ENCODE measurements at places on chromosomes 16 and 17.

DNA sequence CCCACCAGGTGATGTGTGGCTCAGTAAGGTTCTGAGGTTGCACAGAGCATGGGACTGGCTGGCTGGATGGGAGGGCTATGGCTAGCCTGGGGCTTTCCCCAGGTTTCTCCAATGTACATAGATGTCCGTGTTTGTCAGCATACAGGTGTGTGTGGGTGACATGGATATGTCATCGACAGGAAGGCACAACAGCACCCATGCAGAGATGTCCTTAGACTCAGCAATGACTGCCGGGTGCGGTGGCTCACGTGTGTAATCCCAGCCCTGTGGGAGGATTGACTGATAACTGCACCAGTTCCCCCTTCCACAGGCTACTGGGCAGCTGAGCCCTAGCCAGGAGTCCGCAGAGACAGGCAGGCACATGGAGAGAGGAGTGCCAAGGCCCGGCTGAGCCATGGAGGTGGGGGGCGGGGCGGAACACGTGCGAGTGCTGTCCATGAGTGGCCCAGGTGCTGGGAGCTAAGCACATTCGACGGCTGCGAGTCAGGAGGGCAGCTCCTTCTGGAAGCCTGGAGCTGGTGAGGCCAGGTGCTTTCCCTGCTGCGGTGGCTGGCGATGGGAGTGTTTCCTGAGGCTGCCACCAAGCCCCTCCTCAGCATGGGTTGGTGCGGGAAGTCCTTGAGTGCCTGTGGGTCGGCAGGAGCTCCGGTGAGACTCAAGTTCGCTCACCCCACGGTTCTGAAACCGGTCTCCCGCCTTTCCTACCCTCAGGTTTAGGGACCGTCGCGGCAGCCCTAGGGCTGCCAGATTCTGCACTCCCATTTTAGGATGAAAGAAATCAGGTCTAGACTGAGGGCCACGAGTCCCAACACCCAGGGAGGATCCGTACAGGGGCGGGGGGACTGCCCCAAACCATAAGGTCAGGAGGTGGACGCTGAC lies 858 bp upstream of the ASPSCR1 start:
- DNase-seq, result no peak

DNA sequence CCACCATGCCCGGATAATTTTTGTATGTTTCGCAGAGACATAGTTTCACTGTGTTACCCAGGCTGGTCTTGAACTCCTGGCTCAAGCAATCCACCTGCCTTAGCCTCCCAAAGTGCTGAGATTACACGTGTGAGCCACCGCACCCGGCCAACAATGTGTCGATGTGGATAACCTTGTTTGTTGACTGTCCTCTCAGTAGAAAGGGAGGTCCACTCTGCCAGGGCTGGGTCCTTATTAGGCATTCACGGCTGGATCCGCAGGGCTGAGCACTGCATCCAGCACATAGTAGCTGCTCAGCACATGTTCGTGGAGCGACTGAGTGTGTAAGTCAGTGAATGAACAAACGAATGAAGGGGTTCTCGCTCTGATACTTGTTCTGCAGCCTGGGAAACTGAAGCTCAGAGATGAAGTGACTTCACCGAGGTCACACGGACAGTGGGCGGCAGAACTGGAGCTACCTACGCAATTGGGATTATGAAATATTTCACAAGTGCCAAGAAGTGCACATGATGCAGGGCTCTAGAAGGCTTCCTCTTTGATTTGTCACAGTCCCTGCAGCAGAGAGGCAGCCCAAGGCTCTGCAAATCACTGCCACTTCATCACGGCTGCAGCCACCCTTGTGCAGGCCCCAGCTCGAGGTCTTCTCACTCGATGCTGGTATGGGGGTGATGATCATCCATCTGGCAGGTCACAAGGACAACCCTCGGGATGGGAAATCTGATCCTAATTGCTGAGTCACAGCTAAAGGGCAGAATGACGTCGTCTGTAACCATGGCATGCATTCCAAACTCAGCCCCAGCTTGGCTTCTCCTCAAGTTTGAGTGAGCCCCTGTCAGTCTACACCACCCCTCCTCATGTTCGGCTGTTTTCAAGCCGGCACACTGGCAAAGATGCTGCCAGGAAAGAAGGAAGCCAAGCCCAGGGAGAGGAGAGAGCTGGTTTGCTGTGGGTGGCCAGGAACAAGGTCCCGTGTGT lies 28.0 kb upstream of the SNN start:
- peak; percentile 97 for DNase-seq

GRCh38 chr17:58174871-58175270 lies 8.1 kb downstream of the OR4D2 start:
- no peak for DNase-seq

- DNase-seq, result no peak
Measured at GRCh38 chr17:76598004-76598439, 12.4 kb upstream of the ST6GALNAC2 start.

DNA sequence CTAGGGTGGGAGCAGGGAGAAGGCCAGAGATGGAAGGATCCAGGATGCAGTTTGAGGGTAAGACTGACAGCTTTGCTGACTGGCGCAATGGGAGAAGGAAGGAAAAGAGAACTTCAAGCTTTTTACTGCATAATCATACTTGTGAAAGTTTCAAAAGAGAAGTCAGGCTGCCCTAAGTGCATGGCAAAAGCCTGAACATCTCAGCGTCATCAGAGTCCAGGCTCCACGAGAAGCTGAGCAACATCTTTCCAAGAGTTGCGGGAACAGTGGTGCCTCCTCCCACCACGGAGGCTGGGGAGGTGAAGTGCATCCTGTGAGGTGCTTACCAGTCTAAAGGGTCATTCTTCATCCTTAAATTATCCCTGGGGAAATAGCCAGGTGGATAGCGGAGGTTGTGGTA lies 26.9 kb upstream of the SLC38A8 start:
- no peak for DNase-seq

- peak; percentile 91 for DNase-seq
Measured at GRCh38 chr17:17921192-17922069, 50.8 kb downstream of the TOM1L2 start.

- no peak for DNase-seq
Measured at GRCh38 chr17:79048826-79049755, 25.1 kb downstream of the C1QTNF1 start.

DNA sequence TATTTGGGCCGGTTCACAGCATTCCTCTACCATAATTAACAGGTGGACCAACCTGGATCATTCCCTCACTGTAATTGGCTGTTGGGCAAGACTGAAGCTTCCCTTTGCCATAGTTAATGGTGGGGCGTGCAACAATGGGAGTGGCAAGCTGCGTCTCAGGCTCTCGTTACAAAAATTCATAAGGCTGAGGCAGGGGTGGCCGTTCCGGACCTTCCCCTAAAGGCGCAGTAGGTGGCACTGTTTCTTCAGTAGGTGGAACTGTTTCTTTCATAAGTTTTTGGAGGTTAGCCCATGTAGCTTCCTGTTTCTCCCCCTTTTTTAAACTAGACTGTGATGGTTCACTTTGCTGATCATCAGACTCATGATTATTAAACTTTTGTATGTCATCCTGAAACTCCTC lies 17.0 kb upstream of the TMC5 start:
- no peak for DNase-seq

- no peak for DNase-seq
Measured at GRCh38 chr17:12485361-12485906, 180.3 kb upstream of the MYOCD start.

GRCh38 chr17:41939044-41939692 lies 8.8 kb downstream of the ODAD4 start:
- no peak for DNase-seq

DNA sequence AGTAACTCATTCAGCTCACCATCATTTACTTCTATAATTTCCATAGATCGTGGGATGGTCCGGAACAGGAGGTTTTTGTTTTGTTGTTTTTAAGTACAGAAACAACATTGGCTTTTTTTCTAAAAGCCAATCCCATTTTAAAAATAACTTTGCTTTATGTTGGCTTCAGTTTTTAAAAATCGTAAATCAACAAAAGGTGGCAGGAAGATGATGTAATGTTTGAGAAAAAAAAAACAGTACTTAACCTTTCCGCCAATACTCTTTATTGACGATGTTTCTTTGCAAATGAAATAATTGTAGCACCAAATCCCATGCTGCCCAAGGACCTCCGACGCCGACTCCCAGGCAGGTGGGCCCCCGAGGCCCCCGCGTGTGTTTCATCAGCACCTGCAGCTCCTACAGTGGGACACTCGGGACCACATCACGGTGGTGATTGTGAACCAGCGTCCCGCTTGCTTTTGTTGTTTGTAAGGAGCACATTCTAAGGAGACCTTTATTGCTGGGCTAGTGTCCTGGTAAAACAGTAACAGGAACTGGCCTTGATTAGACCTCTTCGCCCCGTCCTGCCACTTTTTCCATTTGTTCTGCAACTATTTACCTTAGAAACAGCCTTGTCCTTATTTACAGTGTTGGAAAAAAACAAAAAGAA lies 140.2 kb upstream of the CHMP6 start:
- no peak for DNase-seq

- DNase-seq, result no peak
Measured at GRCh38 chr17:22374741-22375140, 682.4 kb downstream of the KCNJ18 start.

DNA sequence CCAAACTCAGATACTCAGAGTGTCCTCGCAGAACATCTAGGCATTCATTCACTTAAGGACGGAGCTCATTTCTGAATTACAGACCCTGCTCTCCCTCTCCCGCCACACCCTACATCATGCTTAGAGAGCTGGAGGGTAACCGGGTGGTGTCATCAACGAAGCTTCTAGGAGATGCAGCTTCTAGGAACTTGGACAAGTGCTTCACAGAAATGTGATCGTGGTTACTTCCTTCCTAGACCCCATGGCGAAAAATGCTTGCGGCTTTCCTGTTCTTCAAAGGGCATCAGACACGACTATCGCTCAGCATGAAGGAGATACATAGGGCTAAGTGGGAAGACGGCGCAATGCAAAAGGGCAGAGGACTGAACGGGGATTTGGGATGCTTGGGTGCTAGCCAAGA lies 126.8 kb downstream of the ZFHX3 start:
- DNase-seq, result no peak

DNA sequence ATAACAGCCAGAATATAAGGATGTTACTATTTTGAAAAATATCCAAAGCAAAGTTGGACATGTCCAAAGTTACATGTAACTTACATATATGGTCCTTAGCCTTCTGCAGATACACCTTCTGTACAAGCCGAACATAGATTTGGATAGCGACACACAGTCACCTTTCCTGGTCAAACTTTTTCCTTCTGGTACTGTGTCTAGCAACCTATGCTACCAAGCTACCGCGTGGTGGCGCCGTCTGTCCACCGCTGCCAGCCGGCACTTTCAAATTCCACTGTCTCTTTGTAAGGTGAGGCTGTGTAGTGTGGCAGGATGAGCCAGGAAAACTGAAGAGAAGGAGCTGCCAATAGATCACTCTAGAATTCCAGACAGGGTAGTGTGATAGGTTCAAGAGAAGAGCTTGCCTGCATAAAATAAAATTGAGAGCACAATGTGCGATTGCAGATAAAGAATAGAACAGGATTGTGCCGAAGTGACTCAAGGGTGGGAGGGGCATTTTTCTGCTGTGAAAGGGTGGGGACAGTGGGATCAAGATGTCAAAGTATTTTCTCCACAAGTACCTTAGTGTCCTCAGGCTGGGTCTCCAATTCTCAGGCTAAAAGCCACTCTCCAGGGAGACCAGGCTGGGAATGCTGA lies 366.9 kb downstream of the SLC39A11 start:
- DNase-seq, result peak; percentile 76

GRCh38 chr17:3867606-3868005 lies 21.6 kb upstream of the NCBP3 start:
- DNase-seq, result no peak

DNA sequence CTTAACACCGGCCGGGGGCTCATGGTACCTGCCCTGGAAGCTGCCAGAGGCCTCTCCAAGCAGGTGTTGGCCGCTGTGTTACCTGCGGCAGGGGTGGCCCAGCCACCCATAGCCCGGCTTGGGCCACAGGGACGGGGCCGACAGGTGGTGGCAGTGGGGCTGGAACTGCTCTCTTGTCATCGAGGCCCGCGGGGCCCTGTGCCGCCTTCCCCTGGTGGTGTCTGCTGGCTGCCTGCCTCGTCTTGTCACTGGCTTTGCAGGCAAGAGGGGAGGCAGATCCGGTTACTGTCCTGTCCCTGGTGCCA lies 27.1 kb downstream of the GSE1 start:
- DNase-seq, result no peak

- no peak for DNase-seq
Measured at GRCh38 chr16:75195811-75196790, 10.9 kb downstream of the CTRB2 start.

GRCh38 chr17:20315821-20316220 lies 151.5 kb downstream of the LGALS9B start:
- no peak for DNase-seq

DNA sequence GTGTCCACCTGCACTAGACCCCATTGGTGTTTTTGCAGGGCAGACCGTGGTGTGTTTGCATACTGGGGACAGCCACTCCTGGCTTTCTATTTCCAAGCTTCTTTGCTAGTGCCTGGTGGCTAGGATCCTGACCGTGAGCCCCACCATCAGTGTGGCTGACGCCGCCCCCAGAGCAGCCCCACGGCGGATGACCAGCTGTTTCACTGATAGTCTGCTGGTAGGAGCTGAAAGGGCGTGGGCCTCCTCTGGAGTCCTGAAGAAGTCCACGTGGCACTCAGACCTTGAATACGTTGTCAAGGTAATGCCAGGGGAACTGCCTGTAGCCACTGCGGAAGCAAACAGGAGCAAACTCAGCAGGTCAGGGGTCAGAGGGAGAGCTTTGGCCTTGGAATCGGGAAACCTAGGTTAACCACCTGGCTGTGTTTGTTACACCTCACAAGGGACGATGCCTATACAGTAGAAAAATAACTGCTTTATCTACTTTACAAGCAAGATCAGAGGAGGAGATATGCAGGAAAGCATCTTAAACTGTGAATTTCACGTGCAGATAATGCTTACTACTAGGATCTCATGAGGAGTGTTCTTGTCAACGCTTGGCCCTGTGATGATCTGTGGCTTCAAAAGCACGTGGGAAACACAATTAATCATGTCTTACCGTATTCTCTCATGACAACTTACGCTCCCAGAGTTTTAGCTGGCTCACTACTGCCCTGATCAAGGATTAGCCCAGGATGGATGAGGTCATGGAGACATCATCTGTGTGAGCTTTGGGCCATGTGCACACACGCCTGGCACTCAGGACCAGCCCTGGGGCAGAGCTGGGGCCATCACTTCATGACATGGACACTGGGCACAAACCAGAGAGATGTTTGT lies 30.3 kb downstream of the ALDH3A2 start:
- no peak for DNase-seq

GRCh38 chr16:68081861-68082628 lies 3.1 kb upstream of the NFATC3 start:
- DNase-seq, result no peak

DNA sequence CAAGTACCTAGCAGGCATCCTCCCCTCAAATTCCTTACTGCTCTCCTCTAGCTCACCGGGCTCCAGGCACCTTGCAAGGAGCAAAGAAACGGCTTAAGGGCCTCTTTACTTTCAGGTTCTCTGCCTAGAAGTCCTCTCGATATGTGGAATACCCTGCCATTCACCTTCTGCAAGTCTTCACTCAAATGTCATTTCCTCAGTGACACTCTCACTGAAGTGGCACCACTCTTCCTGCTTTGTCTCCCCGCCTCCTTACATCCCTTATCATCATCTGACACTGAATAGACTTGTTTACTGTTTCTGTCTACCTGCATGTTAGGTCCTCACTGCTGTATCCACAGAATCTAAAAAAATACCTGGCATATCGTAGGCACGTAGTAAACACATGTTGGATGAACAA lies 947 bp downstream of the SLC7A6OS start:
- DNase-seq, result no peak
